ENCODE measurements at places on chromosomes 11 and 22.

- DNase-seq, result no peak
These were observed 552 bp downstream of the RIN1 start for GRCh38 chr11:66335531-66336233.

GRCh38 chr11:125449565-125449964 is 46.5 kb downstream of the FEZ1 start:
- DNase-seq, result no peak

DNA sequence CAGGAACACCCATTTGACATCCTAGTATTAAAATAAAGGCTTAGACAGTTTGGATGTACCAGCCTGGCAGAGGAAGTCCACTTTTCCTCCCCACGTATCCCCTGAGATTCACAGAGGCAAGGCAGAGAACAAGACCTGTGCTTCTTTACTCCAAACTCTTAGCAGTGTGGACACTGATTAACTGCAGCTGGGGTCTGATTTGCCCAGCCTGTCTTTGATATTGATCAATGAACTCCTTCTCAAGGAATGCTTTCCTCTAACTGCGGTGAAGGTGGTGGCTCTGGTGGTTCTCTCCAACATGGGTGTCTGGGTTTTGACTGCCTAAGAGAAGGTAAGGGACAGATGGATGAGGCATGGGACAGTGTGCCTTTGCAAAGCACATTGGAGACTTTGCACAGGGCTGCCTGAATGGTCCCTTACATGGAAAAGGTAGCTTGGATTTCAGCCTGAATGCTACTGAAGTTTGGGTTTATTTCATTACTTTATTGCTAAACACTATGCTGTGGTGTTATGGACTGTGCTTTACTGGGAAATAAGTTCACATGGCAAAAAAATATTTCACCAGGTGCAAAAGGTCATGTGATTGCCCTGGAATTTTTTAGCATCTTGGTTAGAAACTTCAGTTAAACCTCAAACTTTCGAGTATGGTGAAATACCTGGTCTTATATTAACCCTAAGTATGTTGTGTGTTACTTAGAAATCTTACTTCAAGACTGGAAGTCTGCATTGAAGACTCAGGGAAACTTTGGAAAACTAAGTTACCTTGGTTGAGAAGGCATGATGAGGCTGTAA is 1.8 kb downstream of the GAS2 start:
- no peak for DNase-seq

DNA sequence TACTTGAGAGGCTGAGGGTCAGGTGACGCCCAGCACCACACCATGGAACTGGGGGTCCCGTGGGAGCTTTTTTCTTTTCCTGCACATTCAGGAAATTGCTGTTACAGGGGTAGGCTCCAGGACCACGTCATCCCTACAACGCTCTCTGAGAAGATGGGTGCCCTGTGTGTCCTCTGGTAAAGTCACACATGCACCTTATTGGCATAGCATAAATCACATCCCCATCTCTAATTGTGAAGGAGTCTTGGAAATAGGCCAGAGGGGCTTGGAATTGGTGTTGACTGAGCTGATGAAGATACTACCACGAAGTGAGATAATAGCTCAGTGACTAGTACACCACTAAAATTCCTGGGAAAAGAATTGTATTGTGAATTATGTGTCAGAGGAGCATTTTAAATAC is 57.6 kb downstream of the TNRC6B start:
- no peak for DNase-seq

DNA sequence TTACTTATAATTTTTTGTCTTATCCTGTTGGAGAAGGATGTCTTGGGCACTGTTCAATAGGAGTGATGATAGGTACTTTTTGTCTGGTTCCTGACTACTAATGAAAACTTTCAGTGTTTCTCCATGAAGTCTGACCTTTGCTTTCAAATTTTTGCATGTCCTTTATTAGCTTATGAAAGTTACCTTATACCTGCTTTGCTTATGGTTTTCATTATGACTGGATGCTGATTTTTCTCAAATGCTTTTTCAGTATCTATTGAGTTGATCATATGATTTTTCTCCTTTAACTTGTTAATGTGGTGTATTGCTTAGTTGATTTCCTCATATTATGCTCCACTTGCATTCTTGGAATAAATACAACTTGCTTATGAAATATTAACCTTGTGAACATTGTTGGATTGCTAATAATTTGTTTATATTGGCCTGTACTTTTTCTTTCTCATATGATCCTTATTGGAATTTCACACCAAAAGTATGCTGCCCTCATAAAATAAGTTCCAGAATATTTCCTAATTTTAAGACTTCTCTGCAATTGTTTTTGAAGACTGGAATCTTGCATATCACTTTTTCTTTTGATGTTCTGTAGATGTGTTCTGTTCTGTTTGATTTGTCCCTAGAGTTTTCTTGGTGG is 85.0 kb upstream of the SC5D start:
- DNase-seq, result no peak

DNA sequence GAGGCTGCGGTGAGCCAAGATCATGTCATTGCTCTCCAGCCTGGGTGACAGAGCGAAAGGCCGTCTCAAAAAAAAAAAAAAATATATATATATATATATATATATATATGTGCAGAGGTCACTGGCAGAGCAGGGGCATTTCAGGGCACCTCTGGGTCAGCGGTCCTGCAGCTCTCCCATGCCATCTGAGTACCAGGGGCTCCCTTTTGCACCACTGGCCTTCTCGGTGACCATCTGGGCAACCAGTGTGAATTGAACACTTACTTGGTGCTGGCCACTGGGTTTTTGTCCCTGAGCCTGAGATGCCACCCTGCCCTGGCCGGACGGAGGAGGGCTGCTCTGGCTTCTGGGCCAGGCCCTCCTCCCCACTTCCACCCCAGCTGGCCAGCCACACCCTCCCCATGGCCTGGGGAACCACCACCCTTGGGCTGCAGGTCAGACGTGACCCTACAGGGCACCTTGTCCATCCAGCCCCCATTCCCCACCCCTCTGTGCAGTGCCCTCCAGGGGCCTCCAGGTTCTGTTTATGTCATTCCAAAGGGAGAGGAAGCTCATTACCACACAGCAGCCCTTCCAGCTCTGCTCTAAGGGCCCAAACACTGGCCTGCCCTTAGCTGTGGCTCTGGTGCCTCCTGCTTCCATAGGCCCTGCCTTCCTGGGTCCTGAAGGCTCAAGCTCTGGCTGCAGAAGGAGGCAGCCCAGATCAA is 10.3 kb downstream of the MAPK8IP1 start:
- peak; percentile 59 for DNase-seq

GRCh38 chr11:35539781-35540281 is 14.4 kb upstream of the PAMR1 start:
- no peak for DNase-seq

DNA sequence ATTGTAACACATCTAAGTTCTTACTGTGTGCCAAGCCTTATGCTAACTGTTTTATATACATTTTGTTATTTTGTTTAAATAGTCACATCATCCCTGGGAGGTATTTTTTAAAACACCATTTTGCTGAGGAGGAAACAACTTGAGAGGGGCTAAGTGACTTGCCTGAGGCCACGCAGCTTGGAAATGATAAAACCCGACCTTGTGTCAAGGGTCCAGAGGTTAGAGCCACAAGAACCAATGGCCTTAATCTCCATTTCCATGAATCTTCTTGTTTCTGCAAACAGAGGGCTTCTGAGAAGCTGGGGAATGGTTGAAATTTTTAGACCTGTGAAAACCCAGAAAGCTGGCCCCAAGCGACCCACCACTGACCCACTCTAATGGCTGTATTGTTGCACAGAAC is 16.7 kb downstream of the ABTB2 start:
- no peak for DNase-seq

DNA sequence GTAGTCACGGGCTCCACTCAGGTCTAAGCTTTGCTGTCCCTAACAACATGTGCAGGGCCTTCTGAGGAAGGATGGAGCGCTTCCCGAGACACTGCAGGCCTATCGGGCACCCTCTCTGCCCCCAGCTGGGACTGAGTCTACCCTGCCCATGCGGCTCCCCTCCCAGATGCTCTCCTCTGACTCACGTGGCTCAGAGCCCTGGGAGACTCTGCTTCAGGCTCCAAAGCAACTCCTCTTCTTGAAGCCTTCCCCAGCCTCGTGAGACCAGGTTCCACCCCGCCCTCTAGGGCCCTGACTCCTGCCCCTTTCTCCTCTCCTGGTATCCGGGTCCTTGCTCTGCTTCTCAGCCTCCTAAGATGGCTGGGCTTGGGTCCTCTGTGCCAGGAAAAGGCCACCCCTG is 28.4 kb upstream of the ARFGAP3 start:
- no peak for DNase-seq

- DNase-seq, result no peak
These were observed 27.4 kb downstream of the CASP12 start for GRCh38 chr11:104870910-104871309.

DNA sequence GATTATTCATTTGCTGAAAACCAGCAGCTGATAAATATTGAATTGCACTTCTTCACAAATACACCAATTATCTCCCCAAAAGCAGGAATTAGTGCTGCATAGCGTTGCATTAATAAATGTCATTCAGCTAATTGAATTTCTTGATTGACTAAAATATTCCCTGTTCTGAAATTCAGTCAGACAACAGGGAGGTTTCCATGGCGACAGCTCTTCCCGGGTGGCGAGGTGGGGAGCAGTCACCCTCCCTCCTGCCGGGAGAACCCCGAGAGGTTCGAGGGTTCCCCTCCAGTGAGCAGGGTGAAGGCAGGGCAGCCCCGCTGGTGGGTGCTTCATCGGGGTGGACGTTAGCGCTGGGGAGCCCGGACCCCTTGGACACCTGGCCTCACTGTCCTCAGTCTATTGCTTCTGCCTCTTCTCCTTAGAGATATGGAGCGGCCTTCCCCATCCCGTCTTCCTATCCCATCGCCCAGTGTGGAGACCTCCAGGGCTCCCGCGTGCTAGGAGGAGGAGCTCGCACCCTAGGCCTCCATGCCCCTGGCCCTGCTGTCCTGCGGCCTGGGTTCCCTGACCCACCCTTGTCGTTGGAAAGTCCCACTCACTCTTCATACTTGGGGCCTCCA is 983.5 kb downstream of the BRD1 start:
- peak; percentile 63 for DNase-seq

DNA sequence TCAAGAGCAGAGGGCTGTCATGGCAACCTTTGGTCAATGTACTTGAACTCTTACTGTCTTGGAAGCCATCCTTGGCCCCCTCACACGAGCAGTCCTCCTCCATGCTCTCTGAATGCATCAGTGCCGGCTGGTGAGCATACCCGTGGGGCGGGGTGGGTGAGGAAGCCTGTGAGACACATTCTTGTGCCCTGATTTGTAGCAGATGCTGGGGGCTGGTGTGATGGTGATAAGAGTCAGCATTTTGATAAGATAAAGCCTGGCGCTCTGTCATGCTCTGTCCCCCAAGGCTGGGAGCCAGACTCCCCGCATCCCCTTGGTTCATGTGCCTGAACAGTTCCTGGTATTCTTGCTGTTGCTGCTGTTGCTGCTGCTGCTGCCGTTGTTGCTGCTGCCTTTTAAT is 20.5 kb upstream of the APOA1 start:
- no peak for DNase-seq

DNA sequence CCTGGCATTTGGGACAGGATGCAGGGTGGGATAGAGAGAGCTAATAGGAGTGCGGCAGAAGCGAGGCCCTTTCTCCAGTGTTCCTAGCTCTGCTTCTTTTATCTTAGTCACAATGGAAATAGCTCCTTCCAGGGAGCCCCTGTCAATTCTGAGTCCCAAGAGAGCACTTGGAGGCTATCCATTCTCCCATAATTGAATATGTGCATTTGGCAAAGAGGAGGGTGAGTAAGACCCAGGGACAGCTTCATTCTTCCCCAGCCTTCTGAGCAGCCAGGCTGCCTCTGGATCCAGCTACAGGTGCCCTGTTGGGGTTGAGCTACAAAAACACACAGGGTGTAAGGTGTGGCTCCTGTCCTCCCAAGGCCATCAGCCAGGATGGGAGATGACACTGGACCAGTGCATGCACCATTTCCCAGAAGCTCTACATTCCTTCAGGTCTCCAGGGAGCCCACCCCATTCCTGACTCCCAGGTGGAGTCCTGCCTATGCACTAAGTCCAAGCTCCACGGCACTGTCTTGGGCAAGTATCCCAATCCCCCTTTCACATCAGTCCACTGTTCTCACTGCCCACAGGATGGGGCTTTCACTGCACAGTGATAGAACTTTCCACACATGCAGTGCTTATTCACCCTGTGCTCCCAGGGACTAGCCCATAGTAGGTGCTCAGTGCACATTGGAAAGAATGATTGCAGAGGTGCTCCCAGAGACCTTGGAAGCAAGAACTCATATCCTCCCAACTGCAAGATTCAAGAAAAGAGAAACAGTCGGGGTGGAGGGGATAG is 6.2 kb downstream of the MS4A10 start:
- DNase-seq, result no peak

DNA sequence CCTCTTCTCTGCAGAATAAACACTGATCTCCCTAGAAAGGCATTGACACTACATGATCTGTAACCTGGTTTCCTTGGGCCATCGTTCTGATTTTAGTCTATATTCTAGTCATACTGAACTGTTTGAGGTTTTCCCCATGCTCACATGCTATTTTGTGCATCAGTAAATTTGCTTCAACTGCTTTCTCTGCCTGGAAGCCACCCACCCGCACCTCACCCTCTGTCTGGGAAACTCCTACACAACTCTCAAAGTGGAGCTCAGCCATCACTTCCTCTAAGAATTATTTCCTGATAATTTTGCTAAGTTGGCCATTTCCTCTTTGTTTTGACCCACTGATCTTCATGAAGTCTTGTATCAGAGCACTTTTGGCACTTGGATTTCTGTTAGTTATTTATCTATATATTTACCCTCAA is 36.1 kb downstream of the MMP20 start:
- DNase-seq, result no peak

GRCh38 chr11:103947546-103947919 is 88.9 kb upstream of the DDI1 start:
- DNase-seq, result no peak

DNA sequence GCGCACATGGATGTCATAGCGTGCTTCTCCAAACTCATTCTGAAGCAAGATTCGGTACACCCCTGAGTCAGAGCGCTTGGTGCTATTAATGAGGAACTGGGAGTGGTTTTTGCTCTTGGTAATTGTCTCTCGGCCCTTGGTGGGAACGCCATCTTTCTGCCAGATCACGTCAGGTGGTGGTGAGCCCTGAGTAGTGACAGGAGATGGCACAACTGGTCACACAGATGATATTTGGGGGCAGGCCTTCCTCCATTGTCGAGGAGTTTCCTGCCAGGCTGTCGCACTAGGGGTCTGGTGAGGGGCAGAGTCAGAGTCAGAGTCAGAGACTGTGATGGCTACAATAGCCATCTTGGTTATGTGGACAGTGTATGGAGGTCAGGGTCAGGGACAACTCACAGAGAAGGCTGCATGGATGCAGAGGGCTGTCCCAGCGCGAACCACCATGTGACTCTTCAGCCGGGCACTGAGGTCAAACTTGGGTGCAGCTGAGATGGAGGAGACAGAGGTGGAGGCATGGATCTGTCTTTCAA is 9.3 kb downstream of the TMEM86A start:
- DNase-seq, result no peak

GRCh38 chr22:39658367-39658766 is 87.8 kb downstream of the CACNA1I start:
- DNase-seq, result no peak

Data from posterior cingulate gyrus (tissue), 11 donors.